ENCODE measurements at places on chromosomes 4 and X.

GRCh38 chrX:45824471-45824870, 623.8 kb upstream of the DIPK2B start:
- DNase-seq: peak; percentile 90

DNA sequence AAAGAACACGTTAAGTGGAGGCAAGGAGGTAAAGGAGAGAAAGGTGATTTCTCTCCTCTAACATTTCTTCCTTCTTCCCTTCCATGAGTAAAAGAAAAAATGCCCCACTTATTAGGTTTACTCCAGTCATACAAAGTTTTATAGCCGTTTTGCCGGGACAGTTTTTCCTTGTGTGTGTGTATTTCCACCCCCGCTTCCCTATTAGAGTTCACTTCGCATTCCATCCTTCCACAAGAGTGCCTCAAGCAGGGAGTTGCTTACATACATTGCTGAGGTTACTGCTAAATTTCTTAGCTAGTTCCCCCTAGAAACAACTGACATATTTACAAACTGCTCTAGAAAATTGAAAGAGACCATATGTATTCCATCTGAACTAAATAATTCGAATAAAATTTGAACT, 45.2 kb upstream of the BMP15 start:
- DNase-seq: no peak

DNA sequence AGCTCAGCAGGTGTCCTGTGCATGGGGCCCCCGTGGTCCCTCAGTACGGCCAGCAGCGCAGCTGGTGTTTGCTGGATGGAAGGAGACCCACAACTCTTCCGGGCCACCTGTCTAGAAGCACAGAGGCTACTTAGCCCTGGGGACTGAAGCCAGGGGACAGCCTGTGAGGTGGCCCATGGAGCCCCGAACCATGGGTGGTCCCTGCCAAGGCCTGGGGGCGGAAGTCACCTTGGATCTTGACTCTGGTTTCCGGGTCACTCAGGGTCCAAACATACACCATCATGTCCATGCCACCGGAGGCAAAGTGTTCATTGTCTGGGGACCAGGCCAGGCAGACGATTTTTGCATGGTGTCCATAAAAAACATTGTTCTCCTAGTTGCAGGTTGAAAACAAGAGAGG, 39.5 kb downstream of the WDR1 start:
- no peak for DNase-seq

- DNase-seq: peak; percentile 36
Observed at GRCh38 chr4:153785910-153786721, 2.8 kb downstream of the SFRP2 start.

GRCh38 chr4:44727471-44727870, 1.1 kb upstream of the GNPDA2 start:
- DNase-seq: no peak

- peak; percentile 80 for DNase-seq
Observed at GRCh38 chrX:21972721-21973120, 32.2 kb downstream of the SMS start.

DNA sequence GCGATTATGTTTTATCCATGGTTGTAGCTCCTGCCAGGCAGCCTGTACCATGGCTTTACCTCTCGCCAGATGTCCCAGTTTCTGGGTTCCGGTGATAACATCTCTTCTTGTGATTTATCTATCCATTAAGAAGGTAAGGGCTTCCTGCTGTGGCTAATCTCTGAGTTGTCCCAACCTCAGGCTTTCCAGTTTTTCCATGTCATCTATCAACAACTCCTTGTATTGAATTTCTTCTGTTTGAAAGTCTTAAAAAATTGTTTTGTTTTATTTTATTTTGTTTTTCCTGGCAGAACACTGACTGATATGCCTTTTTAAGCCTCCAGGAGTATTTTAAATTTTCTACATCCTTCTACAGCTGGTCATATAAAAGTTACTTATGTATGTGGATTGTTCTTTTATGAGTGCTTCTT, 241.9 kb downstream of the ANTXR2 start:
- no peak for DNase-seq

GRCh38 chr4:147794787-147795413, 63.0 kb downstream of the ARHGAP10 start:
- no peak for DNase-seq

DNA sequence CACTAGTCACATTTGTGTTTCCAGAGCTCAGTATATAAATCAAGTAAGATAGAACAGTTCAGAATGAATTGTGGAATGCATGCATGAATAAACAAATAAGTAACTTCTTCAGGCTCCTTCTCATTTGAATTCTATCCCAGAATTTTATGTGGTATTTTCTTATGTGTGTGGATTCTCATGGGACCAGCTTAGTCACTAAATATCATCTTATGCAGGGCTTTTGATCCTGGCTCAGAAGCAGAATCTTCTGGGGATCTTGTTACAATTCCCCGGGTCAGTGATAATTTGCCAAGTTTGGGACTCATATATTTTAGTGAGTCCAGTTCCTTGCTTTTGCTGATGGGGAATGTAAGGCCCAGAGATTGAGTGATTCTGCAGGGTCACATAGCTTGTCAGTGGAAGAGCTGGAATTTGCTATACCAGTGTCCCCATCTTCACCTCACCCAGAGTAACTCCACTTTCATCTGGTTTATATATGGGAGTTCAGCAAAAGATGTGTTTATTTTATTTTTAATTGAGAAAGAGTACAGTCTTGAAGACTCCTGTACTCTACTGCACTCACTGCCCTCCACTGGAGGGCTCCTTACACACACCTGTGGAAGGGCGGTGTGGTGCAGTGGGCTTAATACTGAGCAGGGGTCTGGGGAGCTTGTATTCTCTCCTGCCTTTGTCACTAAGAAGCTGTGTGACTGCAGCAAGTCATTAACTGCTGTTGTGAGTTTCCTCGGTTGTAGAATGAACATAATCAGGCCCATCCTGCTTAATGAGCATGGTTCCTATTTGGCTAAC, 198.2 kb upstream of the CXorf66 start:
- no peak for DNase-seq

Measured in Caki2 (cell line).